ENCODE measurements at places on chromosomes 5 and 9.

DNA sequence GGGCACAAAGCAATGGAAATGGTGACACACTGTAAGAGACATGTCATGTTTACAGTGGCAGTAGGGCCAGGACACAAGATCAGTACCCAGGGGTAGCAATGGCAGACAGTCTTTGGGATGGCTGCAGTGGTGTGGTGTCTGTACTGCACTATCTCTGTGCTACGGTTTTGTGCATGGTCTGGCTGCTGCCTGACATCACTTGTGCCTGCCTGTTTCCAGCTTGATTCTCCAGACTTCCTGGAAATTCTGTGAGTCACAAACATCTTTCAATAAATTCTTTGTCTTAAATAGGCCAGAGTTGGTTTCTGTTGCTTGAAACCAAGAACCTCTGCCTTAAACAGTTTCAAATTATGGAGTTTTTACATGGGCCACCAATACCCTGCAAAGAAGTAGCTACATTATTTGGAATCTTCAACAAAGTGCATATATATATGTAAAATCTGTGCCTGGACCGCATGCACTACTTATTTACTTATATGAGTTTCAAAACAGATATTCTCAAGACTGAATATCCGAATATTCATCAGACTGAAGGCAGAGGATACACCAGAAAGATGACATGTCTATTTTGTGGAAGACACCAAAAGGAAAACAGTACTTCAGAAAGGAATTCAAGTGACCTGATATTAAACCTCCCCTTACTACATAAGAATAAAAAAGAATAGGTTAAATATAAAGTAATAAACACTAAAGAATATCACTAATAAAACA lies 188.1 kb downstream of the RFX3 start:
- DNase-seq, result no peak

DNA sequence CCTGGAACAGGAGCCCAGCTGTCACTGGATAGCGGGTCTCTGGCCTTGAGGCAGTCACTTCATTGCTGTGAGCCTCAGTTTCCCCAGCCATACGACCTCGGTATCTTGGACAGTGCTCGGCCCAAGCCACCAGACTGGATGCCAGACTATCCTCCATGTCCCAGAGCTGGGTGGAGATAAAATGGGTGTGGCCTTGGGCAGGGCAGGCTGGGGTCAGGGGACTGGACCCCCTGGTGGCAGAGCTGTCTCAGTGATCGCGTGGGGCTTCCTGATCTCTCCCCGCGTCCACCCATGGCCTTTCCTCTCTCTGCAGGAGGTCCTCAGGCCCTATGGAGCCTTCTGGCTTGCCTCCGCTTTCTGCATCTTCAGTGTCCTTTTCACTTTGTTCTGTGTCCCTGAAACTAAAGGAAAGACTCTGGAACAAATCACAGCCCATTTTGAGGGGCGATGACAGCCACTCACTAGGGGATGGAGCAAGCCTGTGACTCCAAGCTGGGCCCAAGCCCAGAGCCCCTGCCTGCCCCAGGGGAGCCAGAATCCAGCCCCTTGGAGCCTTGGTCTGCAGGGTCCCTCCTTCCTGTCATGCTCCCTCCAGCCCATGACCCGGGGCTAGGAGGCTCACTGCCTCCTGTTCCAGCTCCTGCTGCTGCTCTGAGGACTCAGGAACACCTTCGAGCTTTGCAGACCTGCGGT lies 10.0 kb downstream of the SLC2A8 start:
- DNase-seq, result no peak

- DNase-seq, result no peak
Measured at GRCh38 chr5:146667633-146668272, 151.8 kb upstream of the GPR151 start.

GRCh38 chr5:91111473-91112238 lies 271.5 kb downstream of the ARRDC3 start:
- DNase-seq, result no peak

DNA sequence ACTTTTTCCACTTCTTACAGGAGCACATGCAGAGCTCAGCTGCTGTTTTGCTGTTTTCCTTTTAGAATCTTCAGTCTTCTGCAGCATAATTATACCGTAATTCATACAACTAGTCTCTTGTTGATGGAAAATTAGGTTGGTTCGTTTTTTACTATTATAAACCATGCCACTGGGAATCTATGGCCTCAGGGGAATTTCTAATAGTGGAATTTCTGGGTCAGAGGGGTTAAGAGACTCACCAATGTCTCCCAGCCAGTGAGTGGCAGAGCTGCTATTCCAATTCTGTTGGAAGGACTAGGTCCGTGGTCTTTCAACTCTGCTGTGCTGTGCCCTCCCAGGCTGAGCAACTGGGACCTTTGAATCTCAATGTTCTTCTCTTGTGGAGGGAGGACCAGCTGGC lies 282.5 kb downstream of the ZSWIM6 start:
- no peak for DNase-seq

GRCh38 chr5:173689171-173689736 lies 72.8 kb upstream of the BOD1 start:
- no peak for DNase-seq

- DNase-seq, result no peak
Measured at GRCh38 chr5:80781356-80781755, 126.6 kb upstream of the DHFR start.

- no peak for DNase-seq
Measured at GRCh38 chr5:107380654-107381053, 290.1 kb downstream of the EFNA5 start.

GRCh38 chr5:76642390-76643040 lies 19.3 kb upstream of the F2RL2 start:
- DNase-seq, result no peak

DNA sequence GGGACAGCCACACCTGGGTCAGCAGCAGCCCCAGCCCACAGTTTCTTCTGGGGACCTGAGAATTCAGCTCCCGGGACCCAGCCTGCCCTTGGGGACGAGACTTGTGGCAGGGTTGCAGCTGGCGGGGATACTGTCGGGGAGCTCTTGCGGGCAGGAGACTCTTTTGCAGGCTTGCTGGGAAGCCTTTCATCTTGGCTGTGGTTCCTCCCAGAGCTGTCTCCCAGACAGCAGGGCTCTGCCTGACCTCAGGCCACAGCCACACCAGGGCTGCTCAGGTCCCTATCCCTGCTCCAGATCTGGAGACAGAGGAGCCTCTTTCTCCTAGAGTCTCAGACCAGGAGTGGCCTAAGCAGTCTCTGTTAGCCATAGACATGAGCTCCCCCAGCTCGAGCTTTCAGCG lies 4.7 kb upstream of the MYMK start:
- DNase-seq, result no peak

DNA sequence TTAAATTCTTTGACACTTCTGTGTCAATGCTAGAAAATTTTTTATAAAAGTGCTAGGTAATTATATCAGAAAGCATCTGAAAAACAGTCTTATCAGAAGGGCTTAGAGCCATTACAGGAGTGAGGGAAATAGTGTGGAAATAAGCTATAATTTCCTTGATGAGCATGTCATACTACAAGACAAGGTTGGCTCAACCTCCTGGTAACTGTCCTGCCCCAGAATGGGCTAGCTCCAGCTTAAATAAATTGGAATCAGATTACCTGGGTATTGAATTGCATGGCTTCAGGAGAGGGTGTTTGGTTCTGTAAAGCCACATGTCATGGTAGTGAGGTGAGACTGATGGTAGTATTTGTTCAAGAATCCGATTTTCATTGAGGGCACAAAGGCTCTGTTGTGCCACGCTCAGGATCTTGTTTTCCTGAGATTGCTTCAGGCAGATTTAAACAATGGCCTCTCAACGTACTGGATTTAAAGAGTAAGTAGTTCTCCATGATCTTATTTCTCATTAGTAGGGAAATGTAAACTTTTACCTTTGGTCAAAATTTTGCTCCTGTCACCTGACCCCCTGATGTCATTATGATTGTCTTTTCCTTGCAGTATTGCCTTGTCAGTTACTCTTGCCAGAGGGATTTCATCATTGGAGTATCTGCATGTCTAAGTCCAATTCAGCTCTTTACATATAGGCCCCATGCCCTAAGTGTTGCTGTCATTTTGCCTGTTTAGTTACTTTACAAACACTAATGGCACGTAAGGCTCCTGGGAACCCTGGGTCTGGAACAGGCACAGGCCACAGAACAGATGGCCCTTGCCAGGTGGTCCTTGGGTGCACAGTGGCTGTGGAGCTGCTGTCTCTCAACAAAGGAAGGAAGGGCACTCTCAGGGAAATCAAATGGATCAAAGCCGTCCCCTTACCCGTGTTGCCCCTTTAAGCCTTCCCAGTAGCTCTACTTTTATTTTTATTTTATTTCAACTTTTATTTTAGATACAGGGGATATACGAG lies 21.3 kb downstream of the TRIO start:
- DNase-seq, result no peak

All from vagina (tissue), 2 donors.